ENCODE measurements at places on chromosomes 13 and 19. TPM values are rescaled to one million over a fixed set of nuclear protein-coding genes. Genes with fewer than 3 reads are reported as not detected.

GRCh38 chr19:50309396-50310125 lies 19.6 kb downstream of the KCNC3 start:
- DNase-seq, result no peak

GRCh38 chr13:29384466-29384865 lies 211.0 kb downstream of the SLC7A1 start:
- DNase-seq, result no peak

DNA sequence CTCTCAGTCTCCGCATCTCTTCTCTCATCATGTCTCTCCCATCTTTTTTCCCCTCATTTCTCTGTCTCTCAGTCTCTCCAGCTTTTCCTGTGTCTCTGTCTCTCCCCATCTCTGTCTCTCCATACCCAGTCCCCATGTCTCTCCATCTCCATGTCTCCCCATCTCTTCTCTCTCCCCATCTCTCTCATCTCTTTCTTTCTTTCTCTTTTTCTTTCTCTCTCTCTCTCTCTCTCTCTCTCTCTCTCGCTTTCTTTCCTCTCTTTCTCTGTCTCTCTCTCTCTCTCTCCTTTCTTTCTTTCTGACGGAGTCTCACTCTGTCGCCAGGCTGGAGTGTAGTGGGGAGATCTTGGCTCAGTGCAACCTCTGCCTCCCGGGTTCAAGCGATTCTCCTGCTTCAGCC lies 12.6 kb upstream of the NFIX start:
- no peak for DNase-seq

GRCh38 chr19:16368385-16369305 lies 44.0 kb downstream of the KLF2 start:
- peak; percentile 29 for DNase-seq

DNA sequence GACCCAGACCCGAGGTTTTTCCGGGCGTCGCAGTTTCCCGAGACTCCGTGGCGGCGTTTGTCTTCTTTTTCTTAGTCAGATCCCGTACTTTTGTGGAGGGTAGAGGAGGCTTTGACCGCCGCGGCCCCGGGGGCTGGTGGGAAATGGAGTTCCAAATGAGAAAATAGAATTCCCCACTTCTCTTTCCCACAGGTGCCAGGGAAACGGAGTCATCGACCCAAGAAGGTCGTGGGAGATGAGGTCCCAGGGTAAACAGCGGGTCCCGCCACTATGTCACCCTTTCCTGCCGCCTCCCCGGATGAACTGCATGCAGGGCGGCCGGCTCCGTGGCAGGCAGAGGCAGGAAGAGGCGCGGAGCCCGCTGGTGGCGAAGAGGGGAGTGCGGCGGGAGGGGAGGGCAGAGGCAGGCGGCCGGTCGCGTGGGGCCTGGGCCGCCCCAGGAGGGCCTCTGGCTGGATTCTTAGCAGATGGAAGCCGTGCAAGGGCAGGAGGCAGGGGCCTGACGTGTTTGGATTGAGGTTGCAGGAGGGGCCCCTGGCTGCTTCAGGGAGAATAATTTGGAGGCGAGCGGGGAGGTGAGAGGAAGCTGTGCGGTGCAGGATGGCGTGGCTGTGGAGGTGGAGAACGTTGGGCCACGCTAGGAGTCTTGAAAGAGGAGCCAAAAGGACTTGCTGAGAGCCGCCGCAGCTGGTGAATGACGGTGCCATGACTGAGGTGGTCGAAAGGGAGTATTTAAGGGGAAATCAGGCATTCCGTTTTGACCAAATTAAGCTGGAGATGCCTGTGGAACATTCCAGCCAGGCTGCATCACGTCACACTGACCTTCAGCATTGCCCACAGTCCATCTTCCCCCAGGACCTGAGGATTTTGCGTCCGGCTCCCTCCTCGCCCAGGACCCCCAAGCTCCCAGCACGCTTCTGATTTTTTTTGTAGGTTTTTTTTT lies 11.7 kb downstream of the CYTH2 start:
- DNase-seq, result no peak

RNF17 gene
- total RNA-seq, result not detected

GRCh38 chr13:54301085-54301484 lies 1272.5 kb downstream of the OLFM4 start:
- no peak for DNase-seq

GRCh38 chr19:32711747-32712146 lies 7.8 kb upstream of the TDRD12 start:
- DNase-seq, result no peak

GRCh38 chr13:52156724-52157261 lies 2.6 kb downstream of the NEK3 start:
- no peak for DNase-seq

CCDC106 gene
- total RNA-seq, result 20.7 TPM

DNA sequence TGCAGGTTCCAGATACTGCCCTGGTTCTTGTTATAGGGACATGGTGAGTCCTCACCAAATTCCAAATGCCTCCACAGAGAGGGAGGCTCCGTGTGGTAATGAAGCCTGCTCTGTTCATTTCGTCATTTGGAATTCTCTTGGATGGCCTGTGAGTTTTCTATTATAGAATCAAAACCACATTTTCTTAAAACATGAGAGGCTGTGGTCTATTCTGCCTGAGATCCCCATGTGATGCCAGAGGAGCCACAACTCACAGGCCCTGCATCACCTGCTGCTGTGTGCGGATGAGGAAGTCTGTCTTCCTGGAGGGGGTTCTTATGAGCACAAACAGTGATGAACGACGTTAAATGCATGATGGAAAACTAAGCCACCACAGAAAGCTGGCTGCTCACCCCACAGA lies 264.4 kb downstream of the UQCRFS1 start:
- no peak for DNase-seq

GRCh38 chr13:25420161-25420560 lies 48.4 kb downstream of the ATP8A2 start:
- no peak for DNase-seq

DENND1C gene
- total RNA-seq, result 0.99 TPM

DNA sequence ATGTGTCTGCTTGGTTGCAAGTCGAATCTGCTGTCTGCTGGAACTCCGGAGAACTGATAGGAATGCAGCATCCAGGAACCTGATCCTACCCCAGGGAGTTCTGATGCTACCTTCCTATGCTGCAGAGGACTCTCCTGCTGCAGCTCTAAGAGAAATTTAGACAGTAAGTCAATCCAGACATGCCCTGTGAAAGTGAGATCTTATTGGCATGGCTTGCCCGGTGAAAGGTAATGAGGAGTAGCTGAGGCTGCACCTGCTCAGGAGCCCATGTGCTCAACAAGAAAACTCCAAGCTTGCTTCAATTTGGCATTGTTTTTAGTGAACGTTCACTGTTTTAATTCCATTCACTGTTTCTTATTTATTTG lies 217.3 kb upstream of the SERP2 start:
- no peak for DNase-seq

DNA sequence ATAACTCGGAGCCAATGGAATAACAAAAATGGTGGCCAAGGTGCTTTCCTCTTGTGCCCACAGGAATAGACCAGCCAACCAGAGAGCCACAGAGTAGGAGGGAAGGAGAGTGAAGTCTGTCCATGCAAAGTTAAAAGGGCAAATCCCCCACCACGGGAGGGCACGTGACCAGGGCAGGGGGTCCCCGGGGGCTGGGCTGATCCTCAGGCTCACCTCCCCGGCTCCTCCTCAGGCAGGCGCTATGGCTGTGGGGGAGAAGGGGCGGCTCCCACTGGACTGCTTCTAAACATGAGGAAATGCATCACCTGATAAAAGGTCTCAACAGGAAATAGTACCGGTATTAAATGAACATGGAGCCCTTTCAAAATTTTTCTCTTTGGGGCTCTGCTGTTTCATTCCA lies 73.2 kb upstream of the SLC15A1 start:
- DNase-seq, result no peak

IL11 gene
- total RNA-seq, result not detected

DNA sequence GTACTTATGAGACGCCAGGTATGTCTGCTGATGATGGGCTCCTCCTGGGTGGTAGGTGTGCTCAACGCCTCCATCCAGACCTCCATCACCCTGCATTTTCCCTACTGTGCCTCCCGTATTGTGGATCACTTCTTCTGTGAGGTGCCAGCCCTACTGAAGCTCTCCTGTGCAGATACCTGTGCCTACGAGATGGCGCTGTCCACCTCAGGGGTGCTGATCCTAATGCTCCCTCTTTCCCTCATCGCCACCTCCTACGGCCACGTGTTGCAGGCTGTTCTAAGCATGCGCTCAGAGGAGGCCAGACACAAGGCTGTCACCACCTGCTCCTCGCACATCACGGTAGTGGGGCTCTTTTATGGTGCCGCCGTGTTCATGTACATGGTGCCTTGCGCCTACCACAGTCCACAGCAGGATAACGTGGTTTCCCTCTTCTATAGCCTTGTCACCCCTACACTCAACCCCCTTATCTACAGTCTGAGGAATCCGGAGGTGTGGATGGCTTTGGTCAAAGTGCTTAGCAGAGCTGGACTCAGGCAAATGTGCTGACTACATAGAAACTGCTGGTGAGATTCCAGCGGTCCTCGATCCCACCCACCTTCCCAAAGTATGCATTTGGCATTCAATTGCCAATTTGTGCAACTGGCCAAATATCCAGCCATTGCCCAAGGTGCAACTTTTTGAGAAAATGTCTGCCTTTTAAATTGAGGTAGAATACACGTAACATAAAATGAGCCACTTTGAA lies 10.2 kb downstream of the OR2Z1 start:
- no peak for DNase-seq

GRCh38 chr13:76663592-76664335 lies 222.4 kb downstream of the KCTD12 start:
- DNase-seq, result no peak

PROZ gene
- not detected for total RNA-seq

GRCh38 chr19:16587833-16588823 lies 15.9 kb upstream of the SLC35E1 start:
- DNase-seq, result no peak

CEACAM1 gene
- 2.4 TPM for total RNA-seq

- no peak for DNase-seq
Observed at GRCh38 chr13:41352935-41353840, 42.1 kb downstream of the NAA16 start.

DNA sequence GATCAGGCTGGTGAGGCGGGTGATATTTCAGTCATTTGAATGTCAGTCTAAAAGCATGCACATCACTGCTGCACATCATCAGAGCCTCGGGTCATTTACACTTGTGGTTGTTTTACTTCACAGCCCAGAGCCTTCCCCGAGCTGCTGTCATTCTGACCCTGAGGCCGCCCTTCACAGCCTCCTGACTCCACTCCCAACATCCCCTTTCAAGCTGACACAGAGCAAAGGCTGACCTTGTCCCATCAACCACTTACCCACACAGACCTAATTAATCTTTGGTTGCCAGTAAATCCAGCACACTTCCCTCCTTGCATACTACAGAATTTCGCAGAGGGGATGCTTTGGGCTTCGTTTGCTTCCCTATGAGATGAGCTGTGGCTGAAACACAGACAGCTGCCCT lies 528.1 kb downstream of the DIAPH3 start:
- no peak for DNase-seq

DNA sequence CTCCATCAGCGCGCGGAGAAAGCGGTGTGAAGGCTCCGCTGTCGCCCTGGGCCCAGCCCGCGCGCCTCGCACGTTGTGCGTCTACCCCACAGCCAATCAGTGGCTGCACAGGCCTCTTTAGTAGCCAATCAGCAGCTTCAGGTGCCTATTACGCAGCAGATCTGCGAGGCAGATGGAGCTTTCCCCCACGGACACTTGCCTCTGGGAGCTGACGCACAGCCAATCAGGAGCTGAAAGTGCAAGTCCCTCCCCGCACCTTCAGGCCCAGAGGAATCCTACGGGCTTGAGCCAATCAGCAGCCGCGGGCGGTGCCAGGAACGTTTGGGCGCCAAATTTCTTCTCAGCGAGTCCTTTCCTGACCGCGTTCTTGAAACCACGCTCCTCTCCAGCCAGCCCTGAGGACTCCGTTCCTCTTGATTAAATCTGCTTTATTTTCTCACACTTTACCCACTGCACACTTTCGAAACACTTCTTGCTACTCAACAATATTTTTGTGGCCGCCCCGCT lies 39.9 kb downstream of the SIGLEC7 start:
- DNase-seq, result no peak

DNA sequence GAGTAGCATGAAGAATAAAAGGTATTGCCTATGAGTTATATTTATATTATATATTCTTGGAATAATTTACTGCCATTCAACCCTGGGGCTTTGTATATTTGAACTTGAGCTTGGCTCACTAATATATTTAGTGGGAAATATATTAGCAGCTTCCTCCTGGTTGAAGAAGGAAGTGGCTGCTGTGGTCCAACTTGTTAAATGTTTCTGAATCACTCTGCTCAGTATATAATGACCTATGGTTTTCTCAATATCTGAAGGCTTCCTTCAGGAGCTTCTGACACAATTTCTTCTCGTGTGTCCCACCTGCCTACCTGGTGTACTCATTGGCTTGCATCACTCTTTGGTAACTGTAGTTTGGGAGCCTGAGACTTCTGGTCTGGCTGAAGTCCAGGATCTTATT lies 646.4 kb downstream of the TBC1D4 start:
- no peak for DNase-seq

GRCh38 chr13:44388427-44389059 lies 14.9 kb downstream of the SERP2 start:
- DNase-seq, result no peak

DMKN gene
- 15.8 TPM for total RNA-seq

DNA sequence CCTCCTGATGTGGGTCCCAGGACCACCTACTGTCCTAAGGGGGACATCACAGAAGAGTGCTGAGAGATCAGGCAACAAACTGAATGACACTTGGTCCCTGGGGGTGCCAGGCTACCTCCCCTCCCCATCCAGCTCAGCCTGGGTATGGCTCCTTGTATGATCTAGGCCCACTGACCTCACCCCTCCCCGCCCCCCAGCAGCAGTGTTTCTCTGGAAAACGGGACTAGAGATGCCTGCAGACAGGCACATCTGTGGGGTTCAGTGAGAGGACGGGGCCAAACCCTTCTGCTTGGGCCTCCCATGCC lies 9.3 kb downstream of the ACP4 start:
- no peak for DNase-seq

DNA sequence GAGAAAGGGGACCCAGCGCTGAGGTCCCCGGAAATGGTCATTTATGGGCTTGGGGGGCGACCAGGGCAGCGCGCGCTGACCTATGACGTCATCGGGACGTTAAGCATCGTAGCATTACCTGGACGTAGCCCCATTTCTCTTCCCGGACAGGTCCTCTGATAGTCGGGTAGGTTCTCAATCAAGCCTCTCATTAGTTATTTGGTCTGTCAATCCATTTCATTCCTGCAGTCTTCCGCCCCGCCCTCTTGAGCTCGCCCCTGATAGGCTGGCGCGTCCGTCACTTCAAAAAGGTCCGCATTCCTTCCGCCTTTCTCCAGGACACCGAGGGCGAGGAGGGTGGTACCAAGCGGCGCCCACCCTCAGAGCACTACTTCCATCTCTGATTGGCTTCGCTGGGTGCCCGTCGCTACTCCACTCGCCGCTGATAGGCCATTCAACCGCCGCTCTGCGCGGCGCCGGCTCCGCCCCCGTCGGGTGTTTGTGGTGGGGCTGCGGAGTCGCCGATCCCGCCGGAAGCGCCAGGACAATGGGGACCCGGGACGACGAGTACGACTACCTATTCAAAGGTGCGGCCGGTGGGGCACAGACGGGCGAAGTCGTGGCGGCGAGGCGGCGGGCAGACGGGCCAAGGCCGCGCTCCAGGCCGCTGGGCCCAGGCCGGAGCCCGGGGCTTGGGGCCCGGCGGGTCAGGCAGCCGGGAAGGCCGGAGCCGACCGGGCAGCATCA lies at the start of gene RAB11B:
Gene RAB11B (plus strand): TSS at position 470 of the 726 bp plus-strand sequence. CDS start 57 bp downstream, at position 527.
- peak; percentile 100 for DNase-seq

GRCh38 chr19:55206664-55207500 lies 2.4 kb downstream of the PTPRH start:
- DNase-seq, result peak; percentile 86
